Smooth muscle cell of the pulmonary artery (primary cell): ENCODE measurements at places on chromosomes 3 and 15. TPM values are rescaled to one million over a fixed set of nuclear protein-coding genes. Genes with fewer than 3 reads are reported as not detected.

The EPHA6 gene
- total RNA-seq: not detected in 2 replicates

The TPRG1 gene
- total RNA-seq: 0.40 and 0.52 TPM in 2 replicates

The PARP3 gene
- total RNA-seq: 23.8 and 38.6 TPM in 2 replicates

The KLHL40 gene
- total RNA-seq: not detected in 2 replicates

The CFAP100 gene
- total RNA-seq: not detected in 2 replicates

The SPATA12 gene
- total RNA-seq: 0.10 TPM in 1 of 2 replicates, not detected in the other

The DTWD1 gene
- 42.8 and 60.1 TPM in 2 replicates for total RNA-seq

The CHRNA3 gene
- total RNA-seq: not detected in 2 replicates

The ERICH6 gene
- 0.03 and 0.07 TPM in 2 replicates for total RNA-seq
